CD4-positive, alpha-beta T cell (primary cell): ENCODE measurements at places on chromosomes 1 and 21.

DNA sequence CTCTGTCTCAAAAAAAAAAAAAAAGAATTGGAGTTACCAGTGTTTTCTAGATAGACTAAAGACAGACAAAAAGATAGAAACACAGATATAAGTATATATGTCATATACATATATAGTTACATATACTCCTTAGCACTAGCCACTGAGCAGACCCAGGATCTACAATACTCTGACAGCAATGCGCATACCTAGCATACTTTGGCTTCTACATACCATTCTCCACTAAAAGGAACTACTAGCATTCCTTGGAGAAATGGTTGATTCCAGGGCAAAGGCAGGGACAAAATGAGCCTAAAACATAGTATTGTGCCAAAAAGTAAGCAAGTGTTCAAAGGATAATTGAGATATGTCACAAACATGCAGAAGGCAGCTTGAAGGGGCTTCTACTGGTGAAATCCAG lies 22.7 kb downstream of the SYNJ1 start:
- DNase-seq = no peak

GRCh38 chr1:160746836-160747500 lies 7.9 kb downstream of the SLAMF7 start:
- no peak for DNase-seq

DNA sequence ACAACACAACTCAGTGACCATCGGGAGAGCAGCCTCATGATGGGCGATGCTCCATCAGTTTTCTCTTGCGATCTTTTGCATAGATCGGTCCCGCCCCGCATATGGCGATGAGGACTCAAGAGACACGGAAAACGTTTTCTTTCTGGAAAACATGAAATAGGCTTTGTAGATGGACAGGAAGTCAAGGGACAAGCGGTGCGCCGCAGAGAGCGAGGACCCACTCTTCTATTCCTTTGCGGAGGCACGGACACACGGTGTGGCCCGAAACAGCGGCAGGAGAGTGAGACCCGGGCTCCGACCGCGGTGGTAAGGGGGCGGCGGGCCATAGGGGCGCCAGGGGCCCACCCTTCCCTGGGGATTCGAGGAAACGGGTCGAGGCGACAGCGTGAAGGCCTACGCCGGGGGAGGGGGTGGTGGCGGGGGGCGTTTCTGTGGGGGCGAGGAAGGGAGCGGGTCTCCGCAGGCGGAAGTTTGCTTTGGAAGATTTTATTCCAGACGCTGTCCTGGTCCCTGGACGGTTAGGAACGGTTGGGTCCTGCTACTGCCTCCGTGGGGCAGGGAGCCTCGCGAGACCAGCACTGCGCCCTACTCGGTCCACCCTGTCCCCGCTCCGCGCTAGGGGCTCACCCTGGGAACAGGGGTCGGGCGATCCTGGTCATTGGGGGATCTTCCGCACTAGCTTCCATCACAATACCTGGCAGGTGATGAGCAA lies 796 bp upstream of the TDRKH start:
- DNase-seq = no peak

- DNase-seq = no peak
Measured at GRCh38 chr21:34998176-34998575, 50.9 kb downstream of the RUNX1 start.

GRCh38 chr1:208061632-208062031 lies 150.7 kb upstream of the CD34 start:
- DNase-seq = no peak
